ENCODE measurements at places on chromosomes 7 and 10.

DNA sequence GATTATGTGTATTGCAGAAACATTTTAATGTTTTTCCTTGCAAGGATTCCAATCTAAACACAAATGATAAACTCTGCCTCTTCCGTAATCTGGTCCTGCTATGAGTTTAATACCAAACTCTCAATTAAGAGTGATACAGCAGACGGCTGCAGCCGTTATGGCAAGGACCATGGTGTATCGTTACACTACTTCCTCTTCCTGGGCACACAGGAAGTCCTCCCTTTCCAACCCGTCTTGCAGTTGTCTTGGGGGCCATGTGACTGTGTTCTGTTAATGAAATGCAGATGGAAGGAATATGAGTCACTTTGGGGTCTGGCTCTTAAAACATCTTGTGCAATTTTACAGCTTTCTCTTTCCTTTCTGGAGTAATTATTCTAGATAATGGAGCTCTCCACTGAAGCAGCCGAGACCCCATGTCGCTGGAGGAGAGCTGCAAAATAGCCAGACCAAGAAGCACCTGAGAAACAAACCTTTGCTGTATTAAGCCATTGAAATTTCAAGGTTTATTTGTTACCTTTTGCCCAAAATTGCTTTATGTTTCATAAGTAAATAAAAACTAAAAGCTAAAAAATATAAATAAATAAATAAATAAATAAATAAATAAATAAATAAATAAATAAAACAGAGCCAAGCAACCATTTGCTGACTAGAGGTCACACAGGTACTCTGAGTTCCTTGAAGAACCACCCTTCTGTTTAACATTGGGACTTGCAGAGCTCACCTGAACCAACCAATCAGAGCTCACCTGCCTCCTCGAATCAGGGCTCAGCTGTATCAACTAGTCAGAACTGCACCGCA, 74.7 kb downstream of the FRMPD2 start:
- DNase-seq, result no peak

- no peak for DNase-seq
These were observed 51.8 kb downstream of the CLEC2L start for GRCh38 chr7:139575338-139575680.

GRCh38 chr7:142855756-142856564, 1.1 kb downstream of the EPHB6 start:
- DNase-seq, result no peak

GRCh38 chr7:114931656-114932011, 9.7 kb downstream of the MDFIC start:
- no peak for DNase-seq

GRCh38 chr7:69843653-69844052, 245.4 kb downstream of the AUTS2 start:
- DNase-seq, result no peak

GRCh38 chr10:97134110-97134509, 51.6 kb downstream of the SLIT1 start:
- DNase-seq, result no peak

DNA sequence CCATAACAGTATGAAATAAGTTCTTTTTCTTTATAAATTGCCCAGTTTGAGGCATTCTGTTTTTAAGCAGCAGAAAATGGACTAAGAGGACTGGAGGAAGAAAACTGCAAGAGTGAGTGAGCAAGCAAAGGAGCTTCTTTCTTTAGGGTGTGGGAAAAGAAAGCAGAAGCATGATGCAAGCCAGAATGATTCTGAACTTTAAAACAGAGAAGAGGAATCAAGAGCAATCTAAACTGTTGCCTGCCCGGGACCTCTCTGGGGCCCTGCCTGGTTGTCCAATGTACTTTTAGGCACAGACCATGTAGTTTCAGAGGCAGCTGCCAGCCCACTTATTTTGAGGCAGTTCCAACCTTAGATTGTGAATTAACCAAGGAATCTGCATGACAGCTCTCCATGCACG, 186.3 kb downstream of the PLPP4 start:
- DNase-seq, result no peak

DNA sequence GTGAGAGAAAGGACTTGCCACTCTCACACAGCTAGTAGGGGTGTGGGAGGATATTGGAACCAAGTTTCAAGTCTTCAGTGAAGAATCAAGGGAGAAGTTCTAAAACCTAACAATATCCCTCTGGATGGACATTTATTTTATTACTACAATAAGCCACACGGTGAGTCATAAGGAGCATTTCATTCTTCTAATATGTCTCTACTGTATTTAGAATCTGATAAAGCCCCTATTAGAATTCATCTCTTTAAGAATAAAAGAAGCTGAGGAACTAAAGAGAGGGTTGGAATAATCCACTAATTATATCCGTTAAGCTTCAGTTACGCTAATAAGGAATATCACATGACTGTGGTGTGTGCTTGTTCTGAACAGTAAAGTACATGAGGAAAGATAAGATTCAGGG, 40.9 kb upstream of the ATRNL1 start:
- DNase-seq, result no peak

DNA sequence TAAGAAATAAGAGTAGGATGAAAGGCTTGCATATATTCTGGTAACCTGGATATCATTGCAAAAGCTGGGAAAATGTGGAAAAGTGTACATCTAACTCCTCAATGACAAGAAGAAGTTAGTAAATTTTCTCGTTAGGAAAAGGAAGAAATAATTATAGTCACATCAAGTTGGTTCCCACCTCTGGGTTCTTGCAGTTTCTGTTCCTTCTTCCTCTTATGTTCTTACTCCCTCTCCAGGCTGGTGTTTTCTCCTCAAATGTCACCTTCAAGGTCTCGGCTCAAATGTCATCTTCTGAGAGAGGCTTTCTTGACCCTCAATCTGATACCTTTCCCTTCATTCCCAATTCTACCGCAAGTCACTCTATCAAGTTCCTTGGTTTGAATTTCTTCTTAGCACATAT, 64.4 kb downstream of the ENTPD1 start:
- no peak for DNase-seq

DNA sequence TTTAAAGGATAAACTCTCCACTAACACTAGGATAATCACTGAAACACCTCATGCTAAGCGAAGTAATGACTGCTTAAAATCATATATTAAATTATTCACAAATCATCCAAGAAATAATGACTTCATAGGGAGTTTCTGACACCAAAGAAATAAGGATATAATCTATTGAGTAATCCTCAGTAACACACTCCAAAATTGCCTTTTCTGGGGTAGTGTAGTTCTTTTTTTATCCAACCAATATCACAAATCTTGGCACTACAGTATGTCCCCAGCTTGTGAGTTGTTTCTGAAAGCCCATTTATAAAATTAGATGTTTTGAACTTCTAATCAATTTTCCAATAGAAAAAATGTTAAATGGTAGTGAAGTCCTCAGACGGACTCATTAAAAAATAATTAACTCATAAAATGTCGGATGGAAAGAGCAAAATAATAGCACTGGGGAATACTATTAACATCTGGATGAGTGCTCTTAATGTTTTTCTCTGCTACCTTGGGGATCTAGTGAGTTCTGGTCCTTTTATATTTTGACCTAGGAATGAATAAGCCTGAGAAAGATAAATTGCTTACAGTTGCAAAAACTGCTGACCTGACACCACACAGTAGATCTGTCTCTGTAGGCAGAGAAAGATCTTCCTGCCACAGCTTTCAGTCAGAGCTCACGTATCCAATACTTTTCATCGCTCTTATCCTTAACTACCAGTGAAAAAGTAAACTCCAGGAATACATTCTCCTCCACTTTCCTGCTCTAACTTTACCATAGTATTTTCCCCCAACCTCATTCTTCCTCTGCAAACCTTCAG, 618.5 kb upstream of the ANKRD30A start:
- no peak for DNase-seq

DNA sequence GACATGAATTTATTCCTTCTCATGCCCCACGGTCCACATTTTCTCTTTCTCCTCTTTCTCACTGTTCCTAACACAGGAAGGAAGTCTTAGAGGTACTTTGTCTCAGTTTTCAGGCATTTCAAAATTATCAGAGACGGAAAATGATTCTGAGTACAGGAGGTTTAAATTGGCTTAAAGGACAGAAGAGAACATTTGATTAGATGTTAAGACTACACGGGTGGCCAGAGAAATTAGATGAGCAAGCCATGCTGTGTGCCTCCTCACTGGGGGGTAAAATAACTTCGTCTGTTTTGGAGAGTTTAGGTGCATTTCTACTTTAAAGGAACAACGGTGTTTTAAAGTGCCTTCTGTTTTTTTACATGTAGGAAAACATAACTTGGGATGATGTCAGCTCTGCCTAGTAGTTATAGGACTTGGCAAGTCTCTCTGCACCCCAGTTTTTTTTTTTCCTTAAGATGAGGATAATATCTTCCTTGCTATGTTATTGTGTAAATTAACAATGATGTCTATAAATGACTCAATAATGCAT, 66.9 kb downstream of the MCMBP start:
- DNase-seq, result no peak

DNA sequence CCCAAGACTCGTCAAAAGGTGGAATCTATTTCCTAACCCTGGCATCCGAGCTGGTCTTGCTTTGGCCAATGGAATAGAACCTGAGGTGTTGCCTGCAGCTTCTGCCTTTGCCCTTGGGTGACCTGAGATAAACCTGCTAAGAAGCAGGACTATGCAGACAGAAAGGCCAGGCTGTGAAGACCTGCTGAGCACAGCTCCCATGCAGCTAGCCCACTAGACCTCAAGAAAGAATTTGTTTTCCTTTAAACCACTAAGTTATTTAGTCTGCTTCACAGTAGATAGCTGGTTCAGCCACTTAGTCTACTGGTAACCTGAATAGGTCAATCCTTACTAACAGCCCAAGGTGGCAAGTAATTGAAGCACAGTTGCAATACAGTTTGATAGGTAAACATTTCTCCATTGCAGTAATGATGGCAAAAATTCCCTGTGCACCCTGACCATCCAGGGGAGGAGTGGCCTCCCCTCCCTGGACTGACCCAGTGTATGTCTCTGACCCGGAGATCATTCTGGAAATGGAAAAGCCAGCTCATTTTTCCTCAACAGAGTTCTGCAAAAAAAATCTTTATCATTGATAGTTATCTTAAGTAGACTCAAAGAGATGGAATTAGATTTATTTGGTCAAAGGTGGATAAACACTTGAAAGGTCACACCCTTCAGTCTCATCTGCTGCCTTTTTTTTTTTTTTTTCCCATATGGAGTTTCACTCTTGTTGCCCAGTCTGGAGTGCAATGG, 20.0 kb downstream of the TNS3 start:
- DNase-seq, result no peak

GRCh38 chr10:89548673-89549072, 13.3 kb upstream of the SLC16A12 start:
- DNase-seq, result no peak

DNA sequence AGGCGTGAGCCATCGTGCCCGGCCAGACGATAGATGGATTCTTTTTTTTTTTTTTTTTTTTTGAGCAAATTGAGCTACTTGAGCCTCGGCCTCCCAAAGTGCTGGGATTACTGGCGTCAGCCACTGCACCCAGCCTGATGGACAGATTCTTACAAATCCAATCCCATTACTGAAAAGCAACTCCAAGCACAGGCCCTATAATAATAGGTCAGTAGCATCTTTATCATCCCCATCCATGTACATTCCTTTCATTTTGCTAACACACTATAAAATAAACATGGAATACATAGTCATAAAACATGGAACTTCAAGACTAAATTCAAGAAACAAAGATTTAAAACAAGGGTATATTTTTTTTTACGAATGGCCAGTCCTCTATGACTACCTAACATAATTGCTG, 16.0 kb upstream of the RSBN1L start:
- DNase-seq, result no peak

DNA sequence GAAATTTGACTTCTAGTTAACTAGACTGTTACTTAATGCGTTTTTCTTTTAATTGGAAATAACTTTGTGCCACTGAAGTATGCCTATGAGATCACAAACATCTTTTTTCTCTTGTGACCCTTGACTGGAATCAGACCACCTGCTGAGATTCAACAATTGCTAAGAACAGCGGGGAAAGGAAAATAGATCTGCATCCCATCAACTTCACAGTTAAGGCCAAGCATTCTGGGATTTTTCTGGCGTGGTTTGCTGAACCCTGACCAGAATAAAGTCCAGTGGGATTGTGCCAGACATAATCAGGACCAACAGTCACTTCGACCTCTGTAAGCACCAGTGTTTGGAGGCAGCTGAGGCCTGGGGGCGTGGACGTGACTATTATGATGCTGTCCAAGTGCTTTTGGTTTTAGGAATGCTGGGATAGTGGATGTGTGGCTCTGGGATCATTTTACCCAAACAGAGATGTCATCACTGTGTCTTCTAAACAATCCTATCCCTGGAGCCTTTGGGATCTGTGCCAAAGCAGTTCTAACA, 373.3 kb upstream of the PRKCQ start:
- DNase-seq, result no peak

- no peak for DNase-seq
These were observed 222.1 kb upstream of the SHH start for GRCh38 chr7:156034397-156034796.

DNA sequence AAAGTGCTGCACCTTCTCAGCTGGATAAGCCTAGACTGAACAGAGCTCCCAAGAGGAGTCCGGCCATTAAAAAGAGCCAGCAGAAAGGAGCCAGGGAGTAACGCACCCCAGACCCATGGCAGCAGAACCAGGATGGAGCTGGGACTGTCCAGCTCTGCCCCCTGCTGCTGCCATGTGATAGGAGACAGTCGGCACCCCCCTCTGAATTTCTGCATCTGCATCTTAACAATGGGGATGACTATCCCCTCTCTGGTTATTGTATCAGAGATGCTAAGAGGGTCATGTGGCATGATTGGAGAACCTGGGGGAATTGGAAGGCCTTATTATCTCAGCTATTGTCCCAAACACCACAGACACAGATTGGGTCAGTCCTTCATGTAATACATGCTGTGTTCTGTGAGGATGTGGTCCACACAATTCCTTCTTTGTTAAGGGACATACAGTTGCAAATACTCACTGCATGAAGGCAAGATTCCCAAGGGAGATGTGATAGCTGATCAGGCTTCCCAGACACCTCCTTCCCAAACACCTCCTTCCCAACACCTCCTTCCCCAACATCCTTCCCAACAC, 29.3 kb downstream of the PLEKHS1 start:
- DNase-seq, result no peak

DNA sequence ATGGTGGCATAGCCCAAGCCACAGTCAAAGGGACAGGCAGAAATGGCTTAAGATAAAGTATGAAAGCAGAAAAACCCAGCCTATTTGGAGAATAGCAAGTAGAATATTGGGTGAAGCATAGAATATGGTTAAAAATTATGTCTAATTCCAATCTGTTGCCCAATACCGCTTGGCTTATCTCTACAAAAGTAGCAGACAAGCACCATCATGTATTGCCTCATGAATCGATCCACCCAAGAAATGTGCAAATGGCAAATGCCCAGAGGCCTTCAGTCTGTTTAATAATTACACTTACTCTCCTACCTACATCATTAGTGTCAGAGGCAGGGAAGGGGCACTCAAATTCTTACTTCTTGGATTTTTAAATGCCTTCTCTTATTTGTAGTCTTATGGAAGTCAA, 130.9 kb upstream of the ADAM12 start:
- DNase-seq, result no peak

GRCh38 chr10:22659866-22660265, 54.5 kb downstream of the PIP4K2A start:
- no peak for DNase-seq

- no peak for DNase-seq
These were observed 639.2 kb upstream of the POT1 start for GRCh38 chr7:125568799-125569198.

- no peak for DNase-seq
These were observed 759.0 kb upstream of the GALNT17 start for GRCh38 chr7:70372768-70373515.

- DNase-seq, result no peak
These were observed 82.4 kb upstream of the TRIL start for GRCh38 chr7:29040579-29040925.

Data from RCC 7860 (cell line).